ENCODE measurements at places on chromosomes 3 and 15. TPM values are rescaled to one million over a fixed set of nuclear protein-coding genes. Genes with fewer than 3 reads are reported as not detected.

Gene ERICH6
- polyA plus RNA-seq: 1.2 TPM

Gene SLC22A14
- 0.44 TPM for polyA plus RNA-seq

Gene SH2D7
- 0.55 TPM for polyA plus RNA-seq

Gene CFAP161
- 0.21 TPM for polyA plus RNA-seq

Gene FBN1
- polyA plus RNA-seq: 99.6 TPM

Gene LTF
- polyA plus RNA-seq: 2.3 TPM

Gene COL6A5
- polyA plus RNA-seq: 0.04 TPM

Gene SLC35G2
- 5.5 TPM for polyA plus RNA-seq

Gene C3orf22
- 0.10 TPM for polyA plus RNA-seq

Gene C15orf62
- 1.9 TPM for polyA plus RNA-seq

Gene ATP13A3
- polyA plus RNA-seq: 107 TPM

Gene SERPINI2
- 0.86 TPM for polyA plus RNA-seq

Gene ZCWPW2
- polyA plus RNA-seq: 2.1 TPM

Gene ULK3
- polyA plus RNA-seq: 32.9 TPM

Gene CLDN18
- 0.78 TPM for polyA plus RNA-seq

Gene CFAP100
- polyA plus RNA-seq: 1.1 TPM

Gene GNB5
- polyA plus RNA-seq: 15.6 TPM

Gene NR1I2
- polyA plus RNA-seq: 0.49 TPM

Gene REC114
- polyA plus RNA-seq: not detected

Gene WDR53
- polyA plus RNA-seq: 20.0 TPM

Gene COL6A6
- polyA plus RNA-seq: 0.71 TPM

Measured in right renal cortex interstitium (tissue), 3 donors.